Mucosa of descending colon (tissue), 3 donors: ENCODE measurements at places on chromosomes 6 and 20. TPM values are rescaled to one million over a fixed set of nuclear protein-coding genes. Genes with fewer than 3 reads are reported as not detected.

Gene FRS3
- 4.6 TPM for total RNA-seq

Gene CYP24A1
- total RNA-seq, result not detected

Gene VSX1
- not detected for total RNA-seq

Gene TMEM151B
- 0.17 TPM for total RNA-seq

Gene TSHZ2
- 3.6 TPM for total RNA-seq
